Daoy (cell line): ENCODE measurements at places on chromosomes 6 and 20. TPM values are rescaled to one million over a fixed set of nuclear protein-coding genes. Genes with fewer than 3 reads are reported as not detected.

The KHDC1 gene
- total RNA-seq, result 5.8 and 6.2 TPM in 2 replicates

The MATN4 gene
- total RNA-seq, result not detected in 2 replicates

The BCAS4 gene
- total RNA-seq, result 10.9 and 16.1 TPM in 2 replicates

DNA sequence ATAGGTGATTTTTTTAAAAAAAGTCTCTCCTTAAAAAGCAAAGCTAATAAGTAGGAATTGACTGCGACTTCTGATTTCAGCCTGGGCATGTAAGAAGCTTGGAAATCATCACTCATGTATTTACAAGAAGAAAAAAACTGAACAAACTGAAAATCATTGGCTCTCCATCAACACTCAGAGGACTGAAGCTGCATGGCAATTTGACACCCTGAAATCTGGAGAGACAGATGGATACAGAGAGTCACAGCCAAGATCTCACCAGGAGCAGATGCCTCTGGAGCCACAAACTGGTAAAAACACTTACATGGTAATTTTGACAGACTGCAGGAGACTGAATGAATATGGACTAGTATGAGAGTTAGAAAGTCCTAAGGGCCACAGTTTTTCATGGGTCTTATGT, 191.2 kb upstream of the TCF21 start:
- no peak for DNase-seq

GRCh38 chr6:149223120-149223903, 94.2 kb upstream of the TAB2 start:
- DNase-seq, result no peak

GRCh38 chr6:145532361-145532760, 203.0 kb downstream of the EPM2A start:
- DNase-seq, result no peak

- no peak for DNase-seq
Measured at GRCh38 chr20:47623206-47623605, 121.5 kb downstream of the NCOA3 start.

- no peak for DNase-seq
Measured at GRCh38 chr20:23308024-23308423, 42.6 kb upstream of the NXT1 start.
